ENCODE measurements at places on chromosomes 2 and 18.
A peak's percentile ranks its signal among the peaks of the same experiment; 100 is the strongest.

DNA sequence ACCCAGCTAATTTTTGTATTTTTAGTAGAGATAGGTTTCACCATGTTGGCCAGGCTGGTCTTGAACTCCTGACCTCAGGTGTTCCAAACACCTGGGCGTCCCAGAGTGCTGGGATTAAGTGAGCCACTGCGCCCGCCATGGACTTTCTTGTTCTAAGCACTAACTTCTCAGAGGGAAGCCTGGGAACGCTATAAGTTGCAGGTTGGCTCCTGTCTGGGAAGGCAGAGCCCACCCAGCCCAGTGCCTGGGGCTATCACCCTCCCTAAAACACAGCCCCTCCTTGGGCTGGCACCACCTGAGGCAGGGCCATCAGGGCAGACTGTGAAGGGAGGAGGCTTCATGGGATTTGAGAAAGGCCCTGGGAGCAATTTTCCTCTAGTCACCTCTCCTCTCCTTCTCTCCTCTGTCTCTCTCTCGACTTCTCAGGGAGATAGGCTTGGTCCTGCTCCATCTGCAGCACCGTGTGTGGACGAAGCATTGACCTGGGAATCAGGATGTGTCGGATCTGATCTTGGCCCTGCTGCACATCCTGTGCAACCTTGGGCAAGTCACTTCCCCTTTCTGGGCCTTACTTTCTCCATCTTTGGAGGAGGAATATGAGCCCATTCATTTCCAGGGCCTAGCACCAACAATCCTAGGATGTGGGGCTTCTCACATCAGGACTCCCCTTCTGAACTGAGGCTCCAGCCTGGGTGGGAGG is 10.9 kb downstream of the PSD4 start:
- DNase-seq: no peak

DNA sequence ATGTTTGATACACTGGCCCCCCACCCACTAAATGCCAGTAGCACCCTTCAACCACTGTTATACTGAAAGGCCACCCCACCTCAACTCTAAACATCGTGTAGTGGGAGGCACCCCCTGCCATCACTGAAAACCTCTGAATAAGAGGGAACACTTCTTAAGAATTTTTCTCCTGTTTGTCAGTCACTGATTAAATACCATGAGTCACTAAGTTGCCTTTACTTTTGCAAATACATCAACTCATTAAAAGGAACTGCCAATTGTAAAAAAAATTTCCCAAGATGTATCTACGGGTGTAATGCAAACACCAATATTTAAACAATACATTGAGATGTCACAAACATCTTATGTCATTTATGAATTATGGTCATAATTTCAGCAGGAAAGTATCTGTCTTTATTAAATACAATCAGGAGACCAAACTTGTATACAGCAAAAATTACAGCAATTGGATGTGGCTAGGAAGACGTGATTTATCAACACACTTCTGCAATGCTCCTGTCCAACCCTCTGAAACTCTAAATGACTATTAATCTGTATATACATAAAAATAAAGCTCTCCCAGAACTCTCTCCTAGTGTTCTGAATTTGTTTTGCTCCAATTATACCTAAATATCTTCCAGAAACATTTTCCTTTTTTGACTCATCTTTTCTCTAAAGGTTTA is 144.1 kb upstream of the STK17B start:
- DNase-seq: no peak

- DNase-seq: no peak
Measured at GRCh38 chr2:68103709-68104055, 40.9 kb upstream of the C1D start.

- no peak for DNase-seq
Measured at GRCh38 chr2:177316756-177317155, 52.2 kb upstream of the NFE2L2 start.

- no peak for DNase-seq
Measured at GRCh38 chr2:101344137-101344536, 35.6 kb upstream of the RNF149 start.

DNA sequence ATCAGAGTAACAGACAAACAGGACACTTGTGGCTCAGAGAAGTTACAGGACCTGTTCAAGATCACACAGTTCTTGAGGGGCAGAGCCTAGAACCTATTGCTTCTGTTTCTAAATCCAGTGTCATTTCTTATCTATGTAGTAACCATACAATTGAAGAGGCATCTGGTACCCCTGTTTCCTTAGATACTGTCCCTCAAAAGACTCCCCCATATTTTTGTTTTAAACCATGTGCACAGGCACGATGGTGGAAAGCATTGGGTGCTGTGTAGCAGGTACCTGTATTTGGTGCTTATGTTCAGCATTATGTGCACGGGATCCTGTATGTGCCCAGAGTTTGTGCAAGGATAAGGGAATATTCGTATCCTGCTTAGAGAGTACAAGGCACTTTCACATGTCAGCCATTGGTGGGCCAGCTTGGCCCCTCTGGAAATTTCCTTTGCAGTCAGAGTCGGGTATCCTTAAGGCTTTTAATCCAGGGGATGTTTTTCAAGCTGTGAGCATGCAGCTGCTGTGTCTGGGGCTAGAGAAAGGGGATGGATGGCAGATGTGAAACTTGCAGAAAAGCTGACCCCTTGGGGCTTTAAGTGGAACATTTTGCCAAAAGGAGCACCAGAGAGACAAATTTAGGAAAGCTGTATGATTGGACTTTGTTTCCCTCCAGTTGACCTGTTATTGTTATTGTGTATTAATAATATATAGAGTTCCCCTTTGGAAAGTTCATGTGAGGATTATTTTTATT is 2.1 kb downstream of the LBH start:
- no peak for DNase-seq

DNA sequence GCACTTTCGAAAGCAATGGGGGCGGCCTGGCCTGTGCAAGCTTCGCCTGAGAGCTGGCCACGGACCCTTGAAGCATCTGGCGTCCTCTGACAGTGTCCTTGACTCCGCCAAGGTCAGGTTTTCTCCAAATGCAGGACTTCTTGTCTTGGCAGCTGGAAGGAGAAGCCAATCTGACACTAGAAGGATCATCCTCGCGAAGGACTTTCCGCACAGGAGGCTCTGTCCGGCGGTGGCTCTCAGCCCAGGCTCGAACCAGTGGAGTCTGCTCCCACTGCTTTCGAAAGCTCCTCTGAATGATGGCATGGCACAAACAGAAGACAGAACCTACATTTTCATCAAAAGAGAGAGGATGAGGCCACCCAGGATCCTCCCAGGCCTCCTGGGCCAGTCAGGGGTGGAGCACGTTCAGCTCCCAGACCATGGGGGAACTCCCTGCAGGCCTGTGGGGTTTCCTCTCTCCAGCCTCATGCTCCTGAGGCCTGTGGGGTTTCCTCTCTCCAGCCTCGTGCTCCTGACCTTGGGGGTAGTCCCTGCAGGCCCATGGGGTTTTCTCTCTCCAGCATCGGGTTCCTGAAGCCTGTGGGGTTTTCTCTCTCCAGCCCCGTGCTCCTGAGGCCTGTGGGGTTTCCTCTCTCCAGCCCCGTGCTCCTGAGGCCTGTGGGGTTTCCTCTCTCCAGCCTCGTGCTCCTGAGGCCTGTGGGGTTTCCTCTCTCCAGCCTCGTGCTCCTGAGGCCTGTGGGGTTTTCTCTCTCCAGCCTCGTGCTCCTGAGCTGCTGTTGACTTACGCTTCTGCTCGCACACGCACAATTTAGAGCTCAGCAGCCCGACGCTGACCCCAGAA is 396.5 kb upstream of the SALL3 start:
- DNase-seq: no peak

DNA sequence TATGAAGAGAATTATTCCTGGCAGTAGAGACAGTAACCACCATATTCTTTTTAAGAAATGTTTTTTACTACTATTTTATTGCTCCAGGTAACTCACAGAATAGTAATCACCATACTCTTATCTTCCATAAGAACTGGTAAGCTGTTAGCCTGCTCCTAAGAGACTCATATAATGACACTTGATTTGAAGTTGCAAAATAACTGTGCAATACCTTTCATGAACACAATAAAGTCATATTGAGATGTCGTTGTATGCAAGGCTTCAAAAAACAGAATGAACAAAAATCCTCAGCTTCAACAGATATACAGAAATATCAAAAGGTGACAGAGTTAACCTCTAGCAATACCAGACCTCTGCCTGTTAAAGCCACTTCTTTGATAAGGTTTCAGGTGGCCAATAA is 360.1 kb downstream of the NBAS start:
- no peak for DNase-seq

GRCh38 chr2:212528106-212528856 is 10.3 kb downstream of the ERBB4 start:
- DNase-seq: no peak

DNA sequence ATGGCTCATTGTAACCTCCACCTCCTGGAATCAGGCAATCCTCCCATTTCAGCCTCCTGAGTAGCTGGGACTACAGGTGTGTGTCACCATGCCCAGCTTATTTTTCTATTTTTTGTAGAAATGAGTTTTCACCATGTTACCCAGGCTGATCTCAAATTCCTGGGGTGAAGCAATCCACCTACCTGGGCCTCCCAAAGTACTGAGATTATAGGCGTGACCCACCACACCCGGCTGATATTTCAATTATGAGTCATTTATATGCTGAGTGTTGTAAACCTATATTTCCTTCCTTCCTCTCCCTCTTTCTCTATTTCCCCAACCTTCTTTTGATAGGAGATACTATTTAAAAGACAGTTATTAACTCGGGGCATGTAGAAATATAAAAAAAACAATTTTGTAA is 469.6 kb upstream of the ID2 start:
- no peak for DNase-seq

- no peak for DNase-seq
Measured at GRCh38 chr2:15950088-15950952, 10.0 kb downstream of the MYCN start.

GRCh38 chr18:36311026-36311570 is 13.6 kb downstream of the FHOD3 start:
- DNase-seq: no peak

- DNase-seq: no peak
Measured at GRCh38 chr2:70717431-70718038, 50.5 kb downstream of the ADD2 start.

- DNase-seq: no peak
Measured at GRCh38 chr2:216424274-216424673, 12.0 kb downstream of the SMARCAL1 start.

DNA sequence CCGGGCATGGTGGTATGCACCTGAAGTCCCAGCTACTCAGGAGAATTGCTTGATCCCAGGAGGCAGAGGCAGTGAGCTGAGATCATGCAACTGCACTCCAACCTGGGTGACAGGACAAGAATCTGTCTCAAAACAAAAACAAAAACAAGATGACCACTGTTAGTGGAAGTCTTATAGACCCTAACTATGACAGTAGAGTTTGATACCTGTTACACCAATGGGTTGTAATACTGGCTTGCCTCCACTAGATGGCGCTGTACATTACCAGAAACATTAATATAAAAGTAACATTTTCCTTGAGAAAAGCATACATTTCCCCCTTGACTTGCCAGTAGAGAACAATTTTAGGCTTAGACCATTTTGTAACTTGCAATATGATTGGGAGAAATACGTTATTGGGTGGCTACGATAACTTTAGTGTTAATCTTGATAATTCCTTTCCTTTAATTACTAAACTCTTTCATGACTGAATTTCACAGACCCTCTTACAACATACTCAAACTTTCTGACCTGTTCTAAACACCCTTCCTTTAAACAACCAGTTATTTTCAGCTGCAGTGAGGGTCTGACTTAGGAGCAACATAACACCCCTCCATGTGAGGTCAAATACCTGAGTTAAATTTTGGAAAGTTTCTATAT is 19.5 kb downstream of the SLC25A52 start:
- DNase-seq: peak; percentile 27

DNA sequence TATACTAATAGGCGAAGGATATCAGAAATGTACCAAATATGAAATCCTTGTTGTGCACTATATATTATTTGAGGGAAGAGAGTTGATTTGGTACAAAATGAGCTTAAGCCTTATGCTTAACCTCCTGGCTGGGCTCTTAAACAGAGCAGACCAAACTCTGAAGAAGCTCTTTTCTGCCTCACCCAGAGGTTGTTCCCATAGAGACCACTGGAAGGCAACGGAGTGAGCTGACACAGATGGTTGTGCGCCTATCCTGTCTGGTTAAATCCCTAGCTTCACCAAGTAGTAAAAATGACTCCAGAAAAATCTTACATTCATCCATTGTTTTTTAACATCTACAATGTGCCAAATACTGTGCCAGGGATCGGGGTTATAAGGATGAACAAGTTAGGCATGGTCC is 55.9 kb upstream of the NOL4 start:
- DNase-seq: no peak

- DNase-seq: no peak
Measured at GRCh38 chr2:232929303-232930058, 59.4 kb downstream of the SNORC start.

DNA sequence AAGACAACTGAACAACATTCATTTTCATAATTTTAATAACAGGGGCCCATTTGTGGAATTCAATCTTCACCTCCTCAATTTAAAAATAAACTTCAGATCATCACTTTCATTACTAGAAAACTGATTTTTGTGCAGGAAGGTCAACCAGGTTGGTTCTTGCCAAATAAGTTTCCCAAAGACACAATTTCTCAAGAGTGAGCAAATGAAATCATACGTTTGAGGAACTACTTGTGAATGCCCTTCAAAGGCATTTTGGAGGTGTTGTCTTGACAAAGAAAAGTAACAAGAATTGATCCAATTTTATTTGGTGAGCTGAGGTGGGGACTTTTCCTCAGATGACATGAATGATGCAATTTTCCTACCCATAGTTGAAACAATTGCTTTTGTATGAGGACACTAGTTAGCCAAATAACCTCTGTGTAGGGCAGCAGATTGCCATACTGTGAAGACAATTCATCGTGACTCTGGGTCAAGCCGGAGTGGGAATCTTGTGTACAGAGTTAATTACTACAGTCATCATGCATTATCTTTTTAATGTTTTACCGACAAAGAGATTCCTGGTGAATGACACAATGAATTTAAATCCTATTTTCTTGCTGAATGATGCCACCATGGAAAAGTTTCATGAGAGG is 121.8 kb downstream of the TGFA start:
- DNase-seq: no peak

- DNase-seq: no peak
Measured at GRCh38 chr2:199603721-199604291, 146.1 kb upstream of the SATB2 start.

- DNase-seq: no peak
Measured at GRCh38 chr2:240444464-240444863, 9.0 kb downstream of the GPC1 start.

DNA sequence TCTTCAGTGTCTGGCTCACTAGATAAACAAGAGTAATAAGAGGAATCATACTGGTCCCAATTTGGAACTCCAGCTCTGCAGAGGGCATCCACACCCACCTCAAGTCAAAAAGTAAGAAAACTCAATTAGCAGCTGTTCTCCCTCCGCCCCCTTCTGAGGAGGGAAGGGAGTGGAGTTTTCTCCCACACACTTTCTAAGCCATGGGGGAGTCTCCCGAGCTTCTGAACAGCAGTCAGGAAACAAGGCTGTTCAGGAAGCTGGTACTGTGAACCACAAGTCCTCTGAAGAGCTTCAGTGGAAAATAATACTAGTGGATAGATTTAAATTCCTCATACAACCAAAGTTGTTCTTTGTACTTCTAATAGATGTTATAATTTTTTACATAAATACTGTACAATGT is 32.9 kb upstream of the SPTBN1 start:
- no peak for DNase-seq

GRCh38 chr18:32529722-32530420 is 59.2 kb upstream of the GAREM1 start:
- no peak for DNase-seq

- no peak for DNase-seq
Measured at GRCh38 chr2:174632841-174633622, 35.4 kb upstream of the WIPF1 start.

GRCh38 chr2:28209864-28210263 is 182.8 kb upstream of the FOSL2 start:
- no peak for DNase-seq

- no peak for DNase-seq
Measured at GRCh38 chr2:86003967-86004366, 101.7 kb downstream of the POLR1A start.

GRCh38 chr2:207863345-207863744 is 93.6 kb upstream of the FZD5 start:
- no peak for DNase-seq

Measured in memory B cell (primary cell).